Stimulated activated CD4-positive, alpha-beta T cell treated with anti-CD3 and anti-CD28 coated beads, TNF-alpha, amount 100 ng/mL, for 4 hours (primary cell): ENCODE measurements at places on chromosomes 5 and 9.

DNA sequence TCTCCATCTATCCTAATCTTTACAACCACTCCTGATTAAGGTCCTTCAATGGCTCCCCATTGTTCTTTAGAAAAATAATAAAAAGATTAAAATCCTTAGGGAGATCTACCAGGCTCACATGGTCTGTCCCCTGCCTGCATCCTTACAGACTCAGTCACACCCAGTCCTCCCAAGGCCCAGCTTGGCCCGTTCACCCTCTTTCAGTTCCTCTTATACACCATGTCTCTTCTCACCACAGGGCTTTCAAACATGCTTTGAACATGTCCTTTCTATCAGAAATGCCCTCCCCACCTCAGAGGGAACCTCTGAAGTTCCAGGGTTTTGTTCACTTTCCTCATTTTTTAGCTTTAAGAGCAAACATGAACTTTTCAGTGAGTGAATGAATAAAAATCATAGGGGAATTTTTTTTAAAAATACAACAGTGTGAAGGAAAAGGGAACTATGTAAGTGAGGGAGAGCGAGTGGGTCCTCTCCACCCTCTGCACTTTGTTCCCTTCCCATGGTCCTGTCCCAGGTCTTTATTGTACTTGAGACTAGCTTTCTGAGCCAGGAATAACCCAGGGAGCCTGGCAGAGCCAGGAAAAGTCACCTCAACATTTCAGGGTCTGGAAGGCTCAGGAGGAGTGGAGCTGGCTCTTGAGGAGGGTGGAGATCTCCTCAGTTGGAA is 55.3 kb downstream of the TRPC7 start:
- no peak for DNase-seq

GRCh38 chr9:112086627-112087026 is 88.5 kb downstream of the SUSD1 start:
- no peak for DNase-seq

DNA sequence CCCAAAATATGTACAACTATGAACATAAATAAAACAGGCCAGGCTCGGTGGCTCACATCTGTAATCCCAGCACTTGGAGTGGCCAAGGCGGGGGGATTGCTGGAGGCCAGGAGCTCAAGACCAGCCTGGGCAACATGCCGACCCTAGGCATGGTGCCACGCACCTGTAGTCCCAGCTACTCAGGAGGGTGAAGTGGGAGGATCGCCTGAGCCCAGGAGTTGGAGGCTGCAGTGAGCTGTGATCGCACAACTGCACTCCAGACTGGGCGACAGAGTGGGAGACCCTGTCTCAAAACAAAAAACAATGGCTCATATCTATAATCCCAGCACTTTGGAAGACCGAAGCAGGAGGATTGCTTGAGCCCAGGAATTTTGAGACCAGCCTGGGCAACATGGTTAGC is 1.5 kb downstream of the HAUS6 start:
- no peak for DNase-seq

DNA sequence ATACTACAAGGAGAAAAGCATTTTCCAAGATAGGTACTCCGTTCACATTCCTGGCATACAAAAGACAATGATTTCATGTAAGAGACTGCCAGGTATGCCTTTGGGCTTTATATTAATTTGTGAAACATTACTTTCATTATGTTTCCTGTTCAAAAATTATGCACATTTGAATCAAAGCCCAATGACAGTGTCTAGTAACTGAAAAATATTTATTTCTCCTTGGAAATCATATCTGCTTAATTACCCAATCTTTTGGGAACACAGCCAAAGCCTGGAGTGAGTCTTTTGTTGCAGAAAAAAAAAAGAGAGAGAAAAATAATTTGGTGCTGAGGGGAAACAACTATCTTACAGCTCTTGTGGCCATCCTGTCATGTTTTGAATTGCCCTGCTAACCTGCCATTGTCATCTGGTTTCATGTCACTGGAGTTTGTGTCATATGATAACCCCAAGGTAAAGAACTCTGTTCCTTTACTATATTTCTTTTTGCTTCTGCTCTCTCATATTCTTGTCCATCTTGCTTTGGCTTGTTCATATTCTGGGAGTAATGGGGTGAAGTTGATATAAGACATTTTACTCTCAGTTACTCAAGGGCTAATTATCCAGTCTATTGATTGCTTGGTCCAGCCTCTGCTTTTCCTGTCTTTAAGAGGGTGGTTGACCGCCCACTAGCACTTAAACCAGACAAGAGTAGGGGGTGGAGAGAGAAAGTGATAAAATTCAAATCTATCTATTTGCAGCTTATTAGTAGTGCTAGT is 238.3 kb upstream of the NUDT12 start:
- DNase-seq, result no peak

- DNase-seq, result no peak
Measured at GRCh38 chr5:170275376-170275994, 22.1 kb downstream of the LCP2 start.

DNA sequence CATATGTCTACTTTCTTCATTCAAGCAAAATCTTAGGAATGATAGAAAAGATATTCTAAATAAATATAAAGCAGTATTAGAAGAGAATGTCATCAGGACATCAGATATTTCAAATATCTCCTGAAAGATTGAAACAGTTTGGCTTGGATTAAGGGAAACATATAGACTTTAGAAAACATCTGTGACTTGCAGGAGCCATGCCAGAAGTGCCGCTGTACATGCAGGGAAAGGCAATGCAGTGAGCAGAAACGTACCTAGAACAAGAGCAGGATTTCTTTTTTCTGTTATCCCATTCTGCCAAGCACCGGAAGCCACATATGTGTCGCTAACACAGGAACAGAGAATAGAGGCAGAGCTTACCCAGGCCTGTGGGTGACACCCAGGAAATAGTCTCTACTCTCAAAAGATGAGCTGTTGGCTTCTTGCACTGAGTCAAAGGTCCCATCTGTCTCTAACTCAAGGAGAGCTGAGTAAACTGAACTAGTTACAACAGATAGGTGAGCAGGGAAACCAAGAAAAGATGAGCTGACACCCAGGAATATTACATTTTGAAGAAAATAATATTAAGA is 5.8 kb downstream of the ADAMTS19 start:
- no peak for DNase-seq

- DNase-seq, result no peak
Measured at GRCh38 chr5:179825655-179826182, 5.0 kb downstream of the SQSTM1 start.
